ENCODE measurements at places on chromosomes 1 and 21.
A peak's percentile ranks its signal among the peaks of the same experiment; 100 is the strongest.

DNA sequence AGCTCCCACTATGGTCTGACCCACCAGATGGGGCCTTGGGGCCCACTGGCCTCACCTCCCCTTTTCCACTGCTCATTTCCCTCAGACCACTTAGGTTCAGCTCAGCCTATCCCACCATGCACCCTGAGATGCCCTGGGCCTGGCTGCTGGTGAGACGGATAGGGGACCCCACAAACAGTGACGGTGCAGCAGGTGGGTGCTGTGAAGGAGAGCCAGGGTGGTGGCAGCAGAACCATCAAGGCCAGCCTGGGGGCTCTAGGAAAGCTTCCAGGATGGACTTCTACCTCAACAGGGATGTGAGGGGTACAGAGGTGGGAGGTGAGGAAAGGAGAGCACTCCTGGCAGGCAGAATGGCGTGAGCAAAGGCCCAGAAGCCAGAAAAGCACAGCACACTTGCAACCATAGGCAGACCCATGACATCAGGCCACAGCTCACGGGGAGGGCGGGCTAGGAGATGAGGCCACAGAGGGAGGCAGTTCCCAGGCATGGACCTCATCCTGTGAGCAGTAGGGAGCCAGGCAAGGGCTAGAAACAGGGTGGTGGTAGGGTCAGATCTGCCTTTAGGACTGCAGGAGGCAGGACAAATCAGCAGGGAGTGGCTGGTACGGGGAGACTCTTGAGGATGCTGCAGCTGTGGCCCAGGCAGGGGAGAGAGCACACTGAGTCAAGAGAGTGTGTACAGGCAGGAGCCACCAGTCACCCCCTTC lies 23.1 kb downstream of the CYB5RL start:
- no peak for DNase-seq

- DNase-seq: no peak
Measured at GRCh38 chr1:86754265-86754974, 50.0 kb downstream of the SH3GLB1 start.

GRCh38 chr21:46639489-46640386 lies 4.3 kb downstream of the PRMT2 start:
- no peak for DNase-seq

- DNase-seq: no peak
Measured at GRCh38 chr21:29490016-29490415, 191.3 kb downstream of the BACH1 start.

GRCh38 chr1:116763116-116763786 lies 9.0 kb downstream of the CD2 start:
- no peak for DNase-seq

DNA sequence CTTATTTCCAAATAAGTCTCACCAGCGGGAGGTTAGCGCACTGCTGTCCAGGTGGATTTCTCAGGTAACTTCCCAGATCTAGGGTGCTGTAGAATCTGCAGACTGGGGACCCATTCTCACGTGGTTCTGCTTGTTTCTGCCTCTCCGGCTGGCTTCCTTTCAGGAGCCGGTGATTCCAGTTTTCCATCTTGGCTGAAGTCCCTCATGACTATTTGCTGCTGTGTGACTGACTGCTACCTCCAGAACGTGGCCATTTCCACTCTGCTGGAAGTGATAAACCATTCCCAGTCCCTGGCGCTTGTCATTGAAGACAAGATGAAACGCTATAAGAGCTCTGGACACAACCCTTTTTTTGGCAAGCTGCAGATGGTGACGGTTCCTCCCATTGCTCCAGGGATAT lies 76.0 kb downstream of the DOP1B start:
- DNase-seq: no peak

DNA sequence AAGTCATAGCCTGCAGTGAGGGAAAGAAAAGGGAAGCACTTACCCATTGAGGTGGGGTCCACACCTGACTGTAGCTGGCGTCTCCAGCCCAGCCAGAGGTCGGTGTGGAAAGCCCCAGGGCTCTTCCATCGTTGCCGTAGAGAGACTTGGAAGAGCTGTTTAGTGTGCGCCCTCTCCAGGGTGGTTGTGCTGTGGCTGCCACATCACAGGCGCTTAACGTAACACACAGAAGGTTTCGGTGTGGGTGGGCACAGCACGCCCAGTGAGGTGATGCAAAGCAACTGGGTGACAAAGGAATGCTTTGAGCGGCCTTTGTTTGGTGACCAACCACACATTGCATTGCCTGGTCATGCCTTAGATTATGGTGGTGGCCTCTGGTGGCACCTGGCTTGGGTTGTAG lies 36.8 kb upstream of the KIF1B start:
- DNase-seq: peak; percentile 39

GRCh38 chr1:111666828-111667227 lies 47.2 kb downstream of the RAP1A start:
- no peak for DNase-seq

- DNase-seq: peak; percentile 55
Measured at GRCh38 chr1:41240781-41241353, 1.2 kb downstream of the SCMH1 start.

DNA sequence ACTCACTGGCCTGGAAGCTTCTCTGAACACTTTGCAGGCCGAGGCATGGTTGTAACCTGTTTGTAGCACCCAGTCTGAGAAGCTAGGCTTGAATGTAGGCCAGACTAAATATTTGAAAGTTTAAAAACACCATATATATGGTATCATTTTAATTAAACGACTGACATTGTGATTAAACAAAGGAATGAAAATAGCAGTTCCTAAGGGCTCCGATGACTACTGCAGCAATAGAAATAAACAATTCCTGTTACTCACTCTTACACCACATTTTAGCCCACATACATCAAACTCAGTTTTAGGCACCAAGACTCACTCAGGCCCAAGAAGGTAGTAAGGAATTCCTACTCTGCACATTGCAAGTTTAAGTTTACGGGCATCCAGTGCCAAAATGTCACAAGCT lies 281.2 kb downstream of the AKT3 start:
- DNase-seq: no peak

GRCh38 chr1:109850194-109850593 lies 60.5 kb upstream of the CSF1 start:
- no peak for DNase-seq

GRCh38 chr1:151686561-151686960 lies 30.0 kb downstream of the CELF3 start:
- no peak for DNase-seq

GRCh38 chr1:237851210-237851845 lies 39.4 kb downstream of the ZP4 start:
- no peak for DNase-seq

GRCh38 chr21:36135391-36136102 lies 668 bp downstream of the CBR3 start:
- DNase-seq: peak; percentile 74

DNA sequence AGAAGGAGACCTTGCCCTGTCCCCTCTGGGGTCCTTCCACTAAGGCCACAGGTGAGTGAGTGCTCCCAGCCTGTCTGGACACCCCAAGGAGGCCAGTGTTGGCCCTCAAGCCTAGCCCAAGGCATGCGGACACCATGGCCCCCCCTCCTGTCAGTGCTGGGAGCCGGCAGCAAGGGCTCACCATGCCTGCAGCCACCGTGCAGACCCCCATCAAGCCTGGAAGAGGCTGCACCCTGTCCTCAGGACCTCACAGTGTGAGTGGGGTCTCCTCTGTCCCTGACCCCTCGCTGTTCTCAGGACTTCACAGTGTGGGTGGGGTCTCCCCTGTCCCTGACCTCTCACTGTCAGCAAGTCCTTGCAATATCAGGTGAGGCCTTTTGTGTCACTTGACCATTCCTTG lies 33.2 kb upstream of the PRSS38 start:
- DNase-seq: no peak

- DNase-seq: no peak
Measured at GRCh38 chr1:110161849-110162248, 11.6 kb downstream of the SLC6A17 start.

GRCh38 chr1:76335882-76336281 lies 261.3 kb downstream of the ST6GALNAC3 start:
- no peak for DNase-seq

- peak; percentile 52 for DNase-seq
Measured at GRCh38 chr1:1858382-1859086, 32.4 kb downstream of the GNB1 start.

- peak; percentile 79 for DNase-seq
Measured at GRCh38 chr1:24688621-24689195, 45.6 kb downstream of the SRRM1 start.

DNA sequence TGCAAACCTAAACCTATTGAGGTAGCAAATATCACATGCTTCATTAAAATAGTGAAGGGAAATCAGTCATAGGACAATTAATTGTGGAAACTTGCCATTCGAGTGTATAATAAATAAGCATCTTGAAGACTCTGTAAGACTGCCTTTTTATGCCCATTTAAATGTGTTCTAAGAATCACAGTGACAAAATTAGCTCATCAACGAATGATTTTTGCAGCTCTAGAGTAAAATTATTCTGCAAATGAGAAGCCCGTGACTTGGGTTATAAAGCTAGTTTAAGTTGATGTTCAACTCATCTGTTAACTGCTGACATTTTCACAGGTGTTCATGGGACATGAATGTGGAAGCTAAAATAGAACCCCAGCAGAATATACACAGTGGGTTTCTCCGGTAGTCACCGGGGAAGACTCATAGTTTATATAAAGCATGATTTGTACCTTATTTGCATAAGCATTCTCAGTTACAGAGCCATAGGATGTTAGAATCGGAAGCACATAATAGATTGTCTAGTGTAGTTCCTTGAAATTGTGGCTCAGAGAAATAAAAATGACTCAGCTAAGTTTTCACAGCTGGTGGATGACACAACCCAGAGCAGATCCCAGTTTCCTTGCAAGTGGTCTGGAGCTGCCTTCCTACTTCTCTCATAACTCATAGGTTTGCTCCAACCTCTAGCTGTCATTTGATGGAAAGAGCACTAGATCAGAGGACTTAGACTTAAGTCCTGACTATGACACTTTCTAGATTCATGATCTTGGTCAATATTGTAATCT lies 107.3 kb downstream of the UCHL5 start:
- no peak for DNase-seq

GRCh38 chr1:46285730-46286477 lies 17.5 kb downstream of the LRRC41 start:
- no peak for DNase-seq

DNA sequence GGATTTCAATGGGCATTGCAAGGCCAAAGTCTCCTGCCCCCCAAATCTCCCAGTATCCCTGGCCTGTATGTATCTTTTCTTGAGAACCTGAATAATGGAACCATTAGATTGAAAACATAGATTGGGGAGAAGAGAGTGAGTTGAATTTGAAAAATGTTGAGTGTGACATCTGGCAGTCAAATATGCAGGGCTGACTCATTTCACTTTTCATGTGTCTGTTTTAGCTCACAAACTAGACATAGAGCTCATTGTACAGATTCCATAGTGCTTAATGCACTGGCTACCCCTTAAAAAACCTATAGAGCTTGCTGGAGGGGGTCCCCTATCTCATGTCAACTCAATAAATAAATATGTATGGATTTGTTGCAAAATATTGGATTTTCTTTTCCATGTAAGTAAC lies 30.8 kb downstream of the DDR2 start:
- DNase-seq: no peak

- DNase-seq: peak; percentile 82
Measured at GRCh38 chr1:21325231-21325718, 35.0 kb upstream of the ECE1 start.

GRCh38 chr21:46063227-46063626 lies 34.7 kb upstream of the COL6A2 start:
- DNase-seq: no peak

- no peak for DNase-seq
Measured at GRCh38 chr1:208778417-208778816, 534.2 kb upstream of the PLXNA2 start.

DNA sequence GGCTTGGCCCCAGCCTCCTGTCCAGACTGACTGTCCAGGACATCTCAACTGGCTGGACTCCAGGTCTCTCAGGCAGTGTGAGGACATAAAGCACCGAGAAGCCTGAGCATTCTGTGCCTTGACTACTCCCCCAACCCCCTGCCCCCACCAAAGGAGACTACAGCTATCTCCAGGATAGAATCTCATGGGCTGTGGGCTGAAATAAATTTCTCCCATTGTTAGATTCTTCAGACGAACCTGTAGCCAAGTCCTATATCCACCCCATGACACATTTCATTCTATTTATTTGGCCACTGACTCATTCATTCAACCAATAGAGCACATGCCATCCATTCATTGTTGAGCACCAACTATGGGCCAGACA lies 11.4 kb downstream of the VWA5B1 start:
- DNase-seq: no peak

DNA sequence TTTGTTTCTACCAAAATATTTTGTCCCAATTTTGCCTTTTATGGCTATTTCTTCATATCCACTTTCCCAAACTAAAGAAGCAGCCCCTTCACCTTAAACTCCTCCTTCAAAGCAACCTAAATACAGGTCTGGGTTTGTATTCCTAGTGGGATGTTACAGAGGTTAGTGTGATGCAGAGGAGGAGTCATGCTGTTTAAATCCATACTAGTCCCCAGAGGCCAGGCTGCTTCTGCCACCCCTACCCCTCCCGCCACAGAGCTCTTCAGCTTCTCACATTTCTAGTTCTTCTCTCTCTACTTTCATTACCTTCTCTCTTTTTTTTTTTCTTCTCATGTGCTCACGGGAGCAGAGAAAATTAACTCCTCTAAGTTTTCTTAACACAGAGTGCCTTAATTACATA lies 29.3 kb downstream of the SELL start:
- peak; percentile 49 for DNase-seq

DNA sequence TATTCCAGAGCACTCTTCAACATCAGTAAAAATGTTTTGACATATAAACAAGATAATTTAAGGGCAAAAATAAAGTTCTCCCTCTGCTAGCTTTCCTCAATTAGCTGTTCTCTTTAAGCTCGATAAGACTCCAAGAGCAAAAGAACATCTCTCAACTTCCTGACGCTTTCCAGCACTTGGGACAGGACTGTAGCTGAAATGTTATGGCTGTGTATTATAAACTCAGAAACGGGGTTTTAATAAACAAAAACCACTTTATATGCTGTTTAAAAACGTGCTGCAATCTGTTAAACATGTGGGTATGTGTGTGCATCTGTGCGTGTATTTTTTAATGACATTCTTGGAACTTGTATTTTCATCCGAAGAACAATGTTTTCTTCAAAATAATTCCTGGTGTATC lies 71.5 kb upstream of the RGS2 start:
- no peak for DNase-seq

DNA sequence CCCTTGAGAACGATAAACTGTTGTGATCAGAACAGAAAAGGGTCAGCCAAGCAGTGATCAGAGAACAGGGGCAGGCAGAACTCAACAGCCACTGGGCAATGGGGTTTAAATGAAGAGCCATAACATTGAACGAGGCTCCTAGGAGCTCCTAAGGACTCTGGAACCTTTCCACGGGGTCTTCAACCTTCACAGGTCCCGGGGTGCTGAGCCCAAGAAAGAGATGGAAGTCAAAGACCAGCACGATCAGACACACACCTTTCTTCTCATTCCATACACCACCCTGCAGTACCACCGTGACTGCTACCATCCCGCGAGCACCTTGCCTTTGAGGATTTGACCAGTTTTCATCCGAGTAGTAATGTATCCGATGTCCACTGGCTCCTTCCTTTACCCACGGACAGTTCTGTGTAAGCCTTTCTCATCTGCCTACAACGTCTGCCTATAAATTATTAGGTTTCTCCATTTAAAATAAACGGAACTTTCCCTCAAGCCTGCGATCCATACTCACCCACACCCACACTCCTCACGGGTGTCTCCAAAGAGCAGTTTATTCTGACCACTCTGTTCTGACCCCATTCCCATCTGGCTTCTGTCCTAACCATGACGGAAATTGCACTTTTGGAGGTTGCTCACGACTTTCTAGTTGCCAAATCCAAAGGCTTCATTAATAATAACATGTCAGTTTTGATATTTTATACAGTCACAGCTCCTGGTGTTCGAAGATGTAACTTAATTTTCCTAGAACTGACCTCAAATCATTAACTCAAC lies 16.8 kb upstream of the HHAT start:
- DNase-seq: no peak

- DNase-seq: no peak
Measured at GRCh38 chr1:184672013-184672726, 82.5 kb downstream of the EDEM3 start.
